ENCODE measurements at places on chromosomes 13 and 19.

- no peak for DNase-seq
Observed at GRCh38 chr19:50723069-50723468, at the start of gene CLEC11A. Gene CLEC11A (plus strand): TSS chr19:50723364. CDS start chr19:50723526, 162 bp downstream.

DNA sequence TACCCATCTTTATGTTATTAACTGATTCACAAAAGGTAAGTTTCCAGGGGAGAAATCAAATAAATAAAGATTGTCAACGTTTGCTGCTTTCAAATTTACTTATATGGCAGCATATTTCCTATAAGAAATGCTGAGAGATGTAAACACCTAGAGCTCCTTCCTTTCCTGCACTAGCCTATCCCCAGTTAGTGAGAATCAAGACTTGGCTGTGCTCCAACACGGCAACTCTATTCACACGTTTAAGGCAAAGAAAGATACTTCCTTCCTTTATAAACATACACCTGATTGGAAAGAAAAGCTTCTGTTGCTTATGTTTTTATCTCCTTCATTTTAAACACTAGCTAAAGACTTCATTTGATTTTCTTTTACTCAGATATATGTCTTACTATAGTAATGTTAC lies 107.0 kb downstream of the PCDH9 start:
- no peak for DNase-seq

DNA sequence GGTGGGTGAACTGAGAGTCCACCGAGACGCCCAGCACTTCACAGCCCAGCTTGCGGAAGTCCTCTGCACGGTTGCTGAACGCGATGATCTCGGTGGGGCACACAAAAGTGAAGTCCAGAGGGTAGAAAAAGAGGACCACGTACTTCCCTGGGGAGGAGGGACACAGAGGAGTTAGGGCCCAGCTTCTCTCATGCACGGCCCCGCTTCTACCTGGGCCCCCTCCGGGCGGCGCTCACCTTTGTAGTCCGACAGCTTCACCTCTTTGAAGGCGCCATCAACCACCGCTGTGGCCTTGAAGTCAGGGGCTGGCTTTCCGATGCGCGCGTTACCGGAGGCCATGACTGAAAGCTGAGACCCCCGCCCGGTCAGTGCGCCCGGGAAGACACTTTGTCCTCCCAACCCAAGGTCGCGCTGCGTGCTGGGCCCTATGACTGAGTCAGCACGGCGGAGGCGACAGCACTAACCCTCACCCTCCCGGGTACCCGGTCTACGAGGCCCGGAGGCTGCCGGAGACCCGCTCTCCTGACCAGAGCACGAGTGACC lies 606 bp downstream of the PRDX2 start:
- DNase-seq = no peak

- DNase-seq = no peak
Observed at GRCh38 chr13:99655351-99656091, 154.2 kb downstream of the TM9SF2 start.
